Hematopoietic multipotent progenitor cell treated with erythropoietin and hydrocortisone succinate and interleukin-3 and kit ligand, for 6 days (in vitro differentiated cells): ENCODE measurements at places on chromosomes 5 and 9.
A peak's percentile ranks its signal among the peaks of the same experiment; 100 is the strongest.

DNA sequence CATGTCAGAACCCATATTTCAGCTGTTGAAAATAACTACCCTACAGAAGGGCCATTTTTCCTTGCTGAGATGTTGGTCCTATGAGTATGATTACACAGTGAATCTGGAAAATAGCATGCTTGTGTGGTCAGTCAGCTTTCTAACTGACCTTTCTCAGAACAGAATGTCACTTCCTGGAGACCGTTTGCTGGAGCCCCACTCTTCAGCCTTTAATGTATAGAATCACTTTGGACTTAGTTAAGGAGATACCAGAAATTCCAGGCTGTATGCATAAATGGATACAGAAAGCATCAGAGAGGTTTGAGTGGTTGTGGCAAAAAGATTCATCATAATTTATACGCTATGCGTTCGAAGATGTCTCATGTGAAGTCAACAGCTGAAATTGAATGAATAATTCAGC is 488.1 kb downstream of the EBF1 start:
- no peak for DNase-seq

DNA sequence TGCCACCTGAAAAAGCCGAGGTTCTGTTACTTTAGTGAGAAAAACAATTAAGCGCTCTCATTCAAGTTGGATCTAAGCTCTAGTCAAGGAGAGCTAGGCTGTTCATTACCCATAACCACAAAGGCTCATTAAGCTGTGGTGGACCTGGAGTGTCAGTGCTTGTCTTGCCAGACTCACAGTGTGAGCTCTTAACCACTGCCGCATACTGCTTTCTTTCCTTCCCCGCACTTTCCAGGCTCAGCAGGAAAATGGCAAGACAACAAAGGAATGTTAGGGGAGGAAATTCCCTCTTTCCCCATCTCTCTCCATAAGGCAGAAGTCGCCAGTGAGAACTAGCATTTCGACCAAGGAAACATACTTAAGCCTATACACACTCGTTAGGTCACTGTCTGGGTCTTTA is 467.3 kb downstream of the ENC1 start:
- no peak for DNase-seq

DNA sequence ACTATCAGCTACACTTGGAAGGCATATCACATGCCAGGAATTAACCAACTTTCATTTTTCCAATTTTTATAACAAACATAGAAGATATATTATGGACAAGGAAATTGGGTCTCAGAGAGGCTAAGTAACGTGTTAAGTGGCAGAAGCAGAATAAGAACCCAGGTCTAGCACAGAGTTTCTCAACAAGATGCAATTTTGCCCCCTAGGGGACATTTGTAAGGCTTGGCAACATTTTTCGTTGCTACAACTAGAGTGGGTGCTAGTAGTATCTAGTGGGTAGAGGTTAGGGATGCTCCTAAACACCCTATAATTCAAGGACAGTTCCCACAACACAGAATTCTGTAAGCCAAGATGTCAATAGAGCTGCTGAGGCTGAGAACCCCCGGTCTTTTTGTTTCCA is 180.6 kb downstream of the SNCAIP start:
- peak; percentile 36 for DNase-seq

DNA sequence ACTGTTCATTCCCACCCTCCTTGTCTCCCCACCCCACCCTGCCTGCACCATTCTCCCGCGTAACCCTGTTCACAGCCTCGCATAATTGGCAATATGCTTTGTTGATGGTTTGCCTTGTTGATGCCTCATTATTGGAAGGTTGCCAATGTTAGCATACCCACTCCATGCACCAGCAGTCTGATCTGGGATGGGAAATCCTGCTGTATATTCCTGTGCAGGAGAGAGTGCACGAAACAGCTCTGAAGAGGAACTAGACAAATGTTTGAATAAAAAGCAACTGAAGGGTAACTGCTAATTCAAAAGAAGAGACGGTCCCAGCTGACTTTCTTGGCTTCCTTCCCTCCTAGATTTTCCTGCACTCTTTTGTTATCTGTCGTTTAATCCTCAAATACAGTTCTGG is 271.7 kb upstream of the TLE4 start:
- DNase-seq = no peak

DNA sequence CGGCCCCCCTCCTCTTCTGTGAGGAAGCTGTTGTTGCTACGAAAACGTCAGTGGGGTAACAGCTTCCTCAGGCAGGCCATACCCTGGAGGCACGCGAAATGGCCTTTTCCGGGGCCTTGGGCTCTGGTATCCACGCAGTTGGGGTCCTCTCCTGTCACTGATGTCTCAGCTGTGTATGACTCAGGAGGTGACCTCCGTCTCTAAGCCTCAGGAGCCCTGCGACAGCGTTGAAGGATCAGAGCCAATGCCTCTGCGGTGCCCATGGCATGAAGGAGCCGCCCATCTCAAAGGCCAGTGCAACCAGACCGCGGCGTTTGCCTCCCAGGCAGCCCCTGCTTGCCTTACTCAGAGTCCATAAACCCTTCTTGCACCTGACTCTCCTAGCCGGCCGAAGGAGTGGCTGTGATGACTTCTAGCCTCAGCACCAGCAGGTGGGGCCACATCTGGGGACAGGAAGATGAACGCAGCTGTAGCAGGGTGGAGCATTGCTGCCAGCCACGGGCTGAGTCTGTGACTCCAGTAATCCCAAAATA is 1.0 kb upstream of the MXD3 start:
- DNase-seq = peak; percentile 79

GRCh38 chr5:60521376-60522291 is 178.3 kb downstream of the DEPDC1B start:
- peak; percentile 10 for DNase-seq

DNA sequence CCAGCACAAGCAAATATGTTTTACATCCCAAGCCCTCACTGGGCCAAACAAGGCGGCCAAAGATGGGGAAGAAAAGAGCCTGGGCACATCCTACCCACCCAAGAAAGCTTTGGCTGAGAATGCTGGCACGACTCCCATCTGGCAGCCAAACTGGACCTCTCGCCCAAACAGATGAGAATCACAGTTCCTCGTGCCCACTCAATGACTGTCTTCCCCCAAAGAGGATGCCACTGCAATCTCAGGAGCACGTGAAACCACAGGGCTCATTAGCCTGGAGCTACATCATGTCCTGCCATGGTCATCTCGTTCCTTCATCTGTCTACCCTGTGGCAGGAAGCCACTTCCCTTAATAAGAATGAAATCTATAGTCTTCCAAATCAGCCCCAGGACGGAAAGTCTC is 536.8 kb downstream of the BNC2 start:
- DNase-seq = no peak

DNA sequence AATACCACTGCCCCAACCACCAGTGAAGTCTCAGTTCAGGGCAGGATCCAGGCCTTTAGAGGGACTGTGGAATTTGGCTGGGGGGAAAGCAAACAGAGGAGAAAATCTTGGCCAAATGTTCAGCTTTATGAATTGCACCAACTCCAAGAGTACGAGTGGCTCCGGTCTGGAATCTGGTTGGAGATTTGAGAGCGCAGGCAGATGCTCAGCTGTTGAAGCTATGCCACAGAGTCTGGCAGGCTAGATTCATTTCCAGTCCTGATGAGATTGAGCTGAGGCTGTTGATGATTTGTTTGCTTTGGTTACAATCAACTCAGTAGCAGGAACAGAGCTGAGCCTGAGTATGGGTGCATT is 9.1 kb upstream of the HSPB3 start:
- DNase-seq = no peak

DNA sequence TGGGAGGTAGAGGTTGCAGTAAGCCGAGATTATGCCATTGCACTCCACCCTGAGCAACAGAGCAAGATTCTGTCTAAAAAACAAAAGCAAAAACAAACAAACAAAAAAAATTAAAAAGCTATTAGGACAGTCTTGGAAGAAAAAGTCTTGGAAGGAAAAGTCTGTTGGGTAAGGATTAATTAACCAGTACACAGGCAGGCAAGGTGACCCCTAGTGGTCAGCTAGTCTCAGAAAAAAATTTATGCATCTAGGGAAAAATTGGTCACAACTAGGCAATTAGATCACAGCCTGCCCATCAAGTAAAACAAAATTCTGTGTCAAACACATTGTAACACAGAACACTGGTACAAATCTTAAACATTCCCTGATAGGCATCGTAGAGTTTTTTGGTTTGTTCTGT is 6.7 kb upstream of the ANKRD18B start:
- peak; percentile 72 for DNase-seq

DNA sequence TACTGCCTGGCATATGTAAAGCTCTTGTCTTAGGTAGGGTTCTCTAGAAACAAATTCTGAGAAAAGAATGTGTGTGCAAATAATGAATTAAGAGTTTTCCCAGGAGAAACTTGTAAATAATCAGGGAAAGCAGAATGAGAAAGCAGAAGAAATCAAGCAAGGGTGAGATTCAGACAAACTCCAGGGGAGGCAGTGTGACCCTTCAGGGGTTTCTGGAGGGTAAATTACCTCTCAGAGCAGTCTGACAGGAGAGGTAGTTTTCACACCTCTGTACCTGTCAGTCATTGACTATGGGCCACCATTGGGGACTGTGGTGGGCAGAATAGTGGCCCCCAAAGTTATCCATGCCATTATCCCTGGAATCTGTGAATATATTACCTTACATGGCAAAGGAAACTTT is 124.6 kb downstream of the KCTD16 start:
- DNase-seq = no peak
